ENCODE measurements at places on chromosomes 5 and 9.

GRCh38 chr9:34139477-34140146, 13.1 kb upstream of the DCAF12 start:
- DNase-seq = no peak

GRCh38 chr9:98318834-98319478, 63.5 kb upstream of the TBC1D2 start:
- no peak for DNase-seq

DNA sequence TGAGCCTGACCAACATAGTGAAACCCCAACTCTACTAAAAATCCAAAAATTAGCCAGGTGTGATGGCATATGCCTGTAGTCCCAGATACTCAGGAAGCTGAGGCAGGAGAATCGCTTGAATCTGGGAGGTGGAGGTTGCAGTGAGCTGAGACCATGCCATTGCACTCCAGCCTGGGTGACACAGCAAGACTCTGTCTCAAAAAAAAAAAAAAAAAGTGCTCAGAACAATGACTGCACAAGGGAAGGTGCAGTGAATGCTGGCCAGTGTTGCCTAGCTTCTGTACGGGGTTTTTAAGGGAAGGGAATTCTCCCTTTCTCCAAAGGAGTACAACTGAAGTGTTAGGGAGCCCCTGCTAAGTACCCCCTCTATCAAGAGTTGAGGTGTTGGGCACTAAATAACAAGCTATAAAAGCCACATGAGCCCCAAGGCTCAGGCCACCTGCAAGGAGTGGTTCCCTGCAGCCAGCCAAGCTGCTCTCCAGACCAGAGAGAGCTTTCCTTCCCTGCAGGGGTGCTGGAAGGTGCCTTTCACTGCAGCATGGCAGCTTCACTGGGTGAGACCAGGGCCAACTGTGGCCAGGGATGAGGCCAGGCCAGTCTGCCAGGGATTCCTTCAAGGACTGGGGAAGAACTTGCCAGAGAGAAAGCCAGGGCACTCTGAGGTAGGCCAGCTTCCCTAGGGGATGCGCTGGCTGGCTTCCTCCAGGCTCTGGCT, 14.8 kb downstream of the GADD45G start:
- no peak for DNase-seq

- peak; percentile 93 for DNase-seq
Measured at GRCh38 chr5:180868960-180869359, 7.9 kb upstream of the ZFP62 start.

DNA sequence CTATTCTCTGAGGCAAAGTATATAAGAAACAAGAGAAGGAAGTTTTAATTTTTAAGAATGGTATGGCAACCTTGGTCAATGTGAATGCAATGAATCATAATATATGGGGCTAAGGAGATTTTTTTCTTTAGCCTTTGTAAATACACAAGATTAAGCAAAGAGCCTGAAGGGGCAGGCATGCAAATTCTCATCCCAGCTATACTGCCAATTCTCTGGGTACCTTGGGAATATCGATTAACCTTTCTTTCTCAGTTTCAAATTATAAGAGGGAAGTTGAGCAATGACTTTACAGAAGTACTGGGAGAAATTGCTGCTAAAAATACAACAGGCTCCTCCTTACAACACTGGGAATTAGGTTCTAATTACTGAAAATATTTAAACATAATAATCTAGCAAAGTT, 97.5 kb downstream of the MRPS27 start:
- DNase-seq = no peak

DNA sequence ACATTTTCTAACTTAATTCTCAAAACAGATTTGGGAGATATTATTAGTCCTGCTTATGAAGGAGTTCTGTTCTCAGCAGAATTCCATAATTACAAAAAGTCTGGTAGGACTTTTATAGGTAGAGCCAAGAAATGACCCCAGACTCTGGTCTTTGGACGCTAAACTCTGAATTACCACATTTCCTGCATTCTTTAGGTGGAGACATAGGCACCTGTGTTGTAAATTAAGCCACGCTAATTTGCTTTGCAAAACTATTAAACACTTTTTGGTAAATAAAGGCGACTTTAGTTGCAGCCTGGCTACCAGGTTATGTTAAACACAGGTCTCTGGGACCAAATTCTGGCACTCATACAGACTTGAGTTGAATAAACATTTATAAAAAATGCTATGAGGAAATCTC, 77.7 kb downstream of the C9orf152 start:
- no peak for DNase-seq

- DNase-seq = no peak
Measured at GRCh38 chr9:4048441-4048840, 251.4 kb downstream of the GLIS3 start.

GRCh38 chr9:133210609-133211008, 1.6 kb upstream of the OBP2B start:
- peak; percentile 38 for DNase-seq

DNA sequence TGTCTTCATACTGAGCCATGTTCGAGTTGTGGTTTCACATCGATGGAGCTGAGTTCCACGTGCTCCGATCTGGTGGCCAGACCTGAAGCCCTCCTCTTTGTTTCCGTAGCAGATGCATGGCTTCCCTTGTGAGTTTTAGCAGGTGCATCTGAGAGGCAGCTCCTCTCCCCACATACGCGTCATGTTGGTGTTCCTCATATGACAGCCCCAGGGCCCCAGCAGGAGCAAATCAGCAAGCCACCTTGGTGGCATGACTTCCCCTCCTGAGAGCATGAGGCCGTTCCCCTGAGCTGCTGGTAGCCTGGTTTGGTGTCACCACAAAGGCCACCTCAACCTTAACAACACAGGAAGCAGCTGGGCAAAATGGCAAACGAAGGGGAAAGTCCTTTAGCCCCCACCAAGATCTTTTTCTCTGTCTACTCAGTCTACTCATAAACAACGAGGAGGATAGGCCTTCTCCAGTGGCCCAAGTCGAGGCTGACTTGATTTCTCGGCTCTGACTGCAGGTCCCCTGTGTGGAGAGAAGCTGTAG, 5.9 kb downstream of the CYFIP2 start:
- DNase-seq = no peak

DNA sequence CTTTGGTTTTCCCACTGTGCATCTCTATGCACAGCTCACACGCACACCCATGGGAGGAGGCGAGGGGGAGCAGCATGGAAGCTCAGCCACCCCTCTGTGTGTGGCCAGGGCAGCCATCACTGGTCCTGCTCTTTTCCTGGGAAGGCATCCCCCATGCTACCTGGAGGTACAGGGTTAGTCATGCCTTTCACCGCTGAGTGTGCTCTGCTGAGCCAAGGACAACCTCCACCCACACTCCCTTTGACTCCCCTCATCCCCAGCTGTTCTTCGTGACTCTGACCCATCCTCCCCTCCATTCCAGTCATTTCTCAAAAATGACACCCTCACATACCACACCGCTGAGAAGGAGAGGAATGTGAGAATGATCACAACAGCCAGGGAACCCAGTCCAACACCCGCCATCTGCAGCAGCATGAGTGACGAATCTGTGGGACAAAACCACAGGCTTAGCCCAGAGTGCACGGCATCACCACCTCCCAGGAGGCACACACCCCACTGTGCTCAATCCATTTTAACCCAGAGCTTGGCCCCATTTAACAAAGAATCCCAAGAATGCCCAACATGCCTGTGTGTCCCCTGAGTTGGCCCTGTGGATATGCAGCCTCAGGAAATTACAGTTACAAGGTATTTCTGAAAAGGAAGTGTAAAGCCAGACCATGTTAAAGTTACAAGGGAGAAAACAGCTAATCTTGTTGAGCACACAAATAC, 133.4 kb downstream of the SUSD1 start:
- no peak for DNase-seq

DNA sequence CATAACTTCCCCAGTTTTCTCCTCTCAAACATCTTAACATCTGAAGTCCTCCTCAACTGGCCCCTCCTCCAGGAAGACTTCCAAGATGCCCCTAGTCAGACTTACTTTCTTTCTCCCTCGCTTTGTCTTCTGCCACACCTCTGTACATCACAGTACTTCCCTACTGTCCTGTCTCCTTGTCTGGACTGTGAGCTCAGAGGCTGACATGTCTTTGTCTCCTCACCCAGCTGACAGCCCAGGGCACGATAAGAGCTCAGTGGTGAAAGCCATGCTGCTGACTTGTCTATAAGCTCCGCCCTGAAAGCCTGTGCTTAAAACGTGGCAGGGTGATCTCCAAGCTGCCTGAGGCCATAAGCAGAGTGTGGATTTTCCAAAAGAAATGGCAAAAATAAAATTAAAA, 33.0 kb upstream of the SLC25A51 start:
- DNase-seq = no peak

DNA sequence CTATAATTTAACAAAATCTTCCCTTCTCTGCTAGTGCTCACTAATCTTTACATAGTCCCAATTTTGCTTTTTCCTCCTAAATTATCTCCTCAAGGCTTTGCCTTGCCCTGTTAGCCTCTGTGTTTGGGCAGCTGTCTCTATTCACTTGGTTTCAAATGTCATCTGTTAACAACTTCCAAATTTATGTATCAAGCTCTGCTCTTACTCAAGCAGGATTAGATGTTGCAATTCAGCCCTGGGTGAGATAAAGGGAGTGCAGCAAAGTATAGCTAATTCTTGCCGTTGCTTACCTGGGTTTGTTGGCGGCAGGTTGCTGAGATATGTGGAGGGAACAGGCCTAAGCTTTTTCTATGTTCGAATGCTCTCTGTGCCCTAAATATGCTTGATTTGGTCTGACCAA, 483.8 kb downstream of the DMAC1 start:
- DNase-seq = no peak

DNA sequence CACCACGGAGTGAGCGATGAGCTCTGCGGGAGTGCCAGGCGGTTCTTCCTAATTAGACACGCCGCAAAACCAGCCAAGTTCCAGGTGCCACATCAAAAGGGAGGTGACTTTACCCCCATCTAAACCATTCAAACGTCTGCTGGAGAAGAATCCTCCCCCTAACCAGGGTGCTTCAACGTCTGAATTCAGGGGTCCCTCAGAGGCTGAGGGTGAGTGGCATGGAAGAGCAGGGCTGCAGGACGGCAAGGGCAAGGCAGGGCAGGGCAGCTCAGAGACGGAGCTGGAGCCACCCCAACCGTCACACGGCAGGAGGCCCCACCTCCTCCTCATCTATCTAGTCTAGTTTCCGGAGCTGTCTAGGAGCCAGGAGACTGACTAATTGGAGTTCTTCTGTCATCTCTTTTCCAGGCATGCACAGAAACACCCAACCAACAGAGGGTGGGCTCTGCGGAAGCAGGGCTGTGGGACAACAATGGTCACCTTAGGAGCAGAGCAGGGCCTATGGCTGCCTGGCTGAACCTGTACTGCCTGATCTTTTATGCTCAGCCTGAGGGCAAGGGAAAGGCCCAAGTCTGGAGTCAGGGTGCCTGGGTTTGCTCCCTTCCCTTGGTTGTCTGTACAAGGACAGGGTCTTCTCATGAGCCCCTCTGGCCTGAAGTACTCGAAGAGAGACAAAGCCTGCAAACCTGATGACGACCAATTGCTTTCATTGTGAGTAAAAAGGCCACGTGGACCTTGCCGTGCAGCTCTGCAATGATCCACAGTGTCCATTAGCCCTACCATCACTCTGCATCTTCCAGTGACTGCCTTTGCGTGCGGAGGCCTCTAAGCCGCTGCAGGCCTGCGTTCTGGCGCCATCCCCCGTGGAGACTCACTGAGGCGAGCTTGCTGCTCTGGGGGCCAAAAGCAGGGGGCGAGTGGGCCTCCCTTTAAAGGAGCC, 81.0 kb upstream of the SLC25A51 start:
- DNase-seq = peak; percentile 79

DNA sequence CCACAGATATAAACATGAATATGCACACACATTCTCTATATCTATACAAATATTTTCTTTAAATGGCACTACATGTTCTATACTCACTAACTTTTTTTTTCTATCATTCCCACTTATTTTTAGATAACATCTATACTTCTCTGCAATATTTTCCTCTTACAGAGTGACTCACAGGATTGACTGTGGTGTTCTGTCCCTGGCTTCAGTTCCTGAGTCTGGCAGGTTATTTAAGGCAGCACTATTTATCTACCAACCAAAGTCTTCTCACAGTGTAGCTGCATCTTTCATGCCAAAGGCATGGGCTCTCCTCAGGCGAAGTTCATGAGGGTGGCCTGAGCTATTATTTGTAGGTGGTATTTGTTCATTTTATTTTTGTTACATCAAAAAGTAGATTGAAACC, 409.0 kb downstream of the PRR16 start:
- no peak for DNase-seq

DNA sequence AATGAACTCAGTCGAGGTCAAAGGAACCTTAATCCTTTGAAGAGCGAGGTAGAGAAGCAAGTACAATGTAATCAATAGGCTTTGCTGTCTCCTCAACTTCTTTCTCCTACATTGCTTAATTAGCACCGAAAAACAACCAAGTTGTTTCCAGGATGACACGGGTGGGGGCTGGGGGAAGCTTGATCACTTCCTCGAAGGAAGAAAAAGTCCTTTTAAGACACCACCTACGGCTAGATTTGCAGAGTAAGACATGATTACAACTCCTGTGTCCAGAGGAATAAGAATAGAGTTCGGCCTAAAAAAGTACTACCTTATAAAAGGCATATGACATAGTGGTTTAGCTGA, 811 bp upstream of the ARRDC3 start:
- DNase-seq = no peak

DNA sequence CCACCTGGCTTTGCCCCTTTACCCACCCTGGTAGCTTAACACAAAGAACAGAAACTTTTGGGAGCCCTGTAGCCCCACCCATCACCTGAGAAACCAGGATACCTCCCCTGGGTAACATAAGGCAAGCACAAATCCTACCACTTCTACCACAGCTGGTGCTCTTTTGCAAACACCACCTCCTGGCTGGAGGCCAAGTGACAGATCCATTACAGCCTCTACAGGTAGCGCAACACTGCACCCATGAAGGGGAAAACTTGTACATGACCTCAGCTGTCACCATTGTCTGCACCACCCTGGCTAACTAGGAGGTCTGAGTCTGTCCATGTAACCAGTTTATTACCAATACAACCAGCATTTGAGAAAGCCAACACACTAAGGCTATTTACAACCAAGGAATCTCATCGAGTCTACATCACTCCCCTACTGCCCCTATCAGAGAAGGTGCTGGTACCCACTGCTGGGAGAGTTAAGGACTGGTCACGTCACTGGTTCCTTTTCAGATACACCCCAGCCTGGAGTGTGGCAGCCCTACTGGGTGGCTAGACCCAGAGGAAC, 128.6 kb downstream of the PJA2 start:
- DNase-seq = no peak

DNA sequence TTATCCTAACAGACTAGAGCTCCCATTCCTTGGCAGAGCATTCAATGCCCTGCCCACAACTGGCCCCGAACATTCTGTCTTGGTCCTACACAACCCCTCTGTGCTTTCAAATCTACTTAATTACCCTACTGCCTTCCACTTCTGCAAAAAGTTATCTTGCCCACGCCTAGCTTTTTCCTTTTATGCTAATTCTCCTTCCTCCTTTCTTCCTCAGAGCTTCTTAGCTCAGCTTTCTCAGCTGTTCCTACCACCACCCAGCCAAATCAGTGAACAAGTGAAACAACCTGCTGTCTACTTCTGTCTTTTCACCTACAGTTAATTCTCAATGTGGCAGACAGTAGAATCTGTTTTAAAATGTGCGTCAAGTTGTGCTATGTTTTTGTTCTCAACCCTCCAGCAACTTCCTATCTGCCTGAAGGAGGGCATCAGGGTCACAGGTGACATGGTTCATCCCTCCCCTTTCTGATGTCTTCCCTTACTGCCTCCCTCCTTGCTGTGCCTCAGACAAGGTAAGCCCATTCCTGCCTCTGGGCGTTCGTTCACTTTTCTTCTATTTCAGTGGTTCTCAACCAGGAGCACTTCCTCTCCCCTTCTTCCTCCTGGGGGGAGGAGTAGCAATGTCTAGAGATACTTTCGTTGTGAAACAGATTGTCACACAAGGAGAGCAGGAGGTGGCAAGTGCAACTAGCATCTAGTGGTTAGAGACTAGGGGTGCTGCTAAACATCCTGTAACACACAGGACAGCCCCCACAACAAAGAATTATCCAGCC, 1.3 kb upstream of the REEP5 start:
- DNase-seq = no peak
